ENCODE measurements at places on chromosomes 3 and 15. TPM values are rescaled to one million over a fixed set of nuclear protein-coding genes. Genes with fewer than 3 reads are reported as not detected.

C3orf70 gene
- 0.78 TPM for polyA plus RNA-seq

ITIH4 gene
- 40.8 TPM for polyA plus RNA-seq

UROC1 gene
- 0.07 TPM for polyA plus RNA-seq

ASB14 gene
- polyA plus RNA-seq: not detected

CLDN16 gene
- 1.3 TPM for polyA plus RNA-seq

GRCh38 chr3:36648241-36649034 lies 115.9 kb downstream of the DCLK3 start:
- H3K36me3 ChIP-seq: no peaks in the 10 kb centered on the region
- no peak overlapping the region for H3K27ac ChIP-seq
- no peaks in the 10 kb centered on the region for H3K4me1 ChIP-seq
- no peak for DNase-seq

- no peaks in the 10 kb centered on the region for H3K4me1 ChIP-seq
- H3K27me3 ChIP-seq: no peaks in the 10 kb centered on the region
- no peak for DNase-seq
- H3K27ac ChIP-seq: no peak overlapping the region
Measured at GRCh38 chr3:76664816-76665215, 375.1 kb upstream of the ROBO2 start.

GRCh38 chr3:65033576-65033975 lies 345.8 kb upstream of the ADAMTS9 start:
- no peak overlapping the region for H3K27ac ChIP-seq
- H3K36me3 ChIP-seq: no peaks in the 10 kb centered on the region
- H3K27me3 ChIP-seq: no peaks in the 10 kb centered on the region
- no peak overlapping the region for H3K4me3 ChIP-seq
- no peaks in the 10 kb centered on the region for H3K4me1 ChIP-seq
- DNase-seq: no peak

DNA sequence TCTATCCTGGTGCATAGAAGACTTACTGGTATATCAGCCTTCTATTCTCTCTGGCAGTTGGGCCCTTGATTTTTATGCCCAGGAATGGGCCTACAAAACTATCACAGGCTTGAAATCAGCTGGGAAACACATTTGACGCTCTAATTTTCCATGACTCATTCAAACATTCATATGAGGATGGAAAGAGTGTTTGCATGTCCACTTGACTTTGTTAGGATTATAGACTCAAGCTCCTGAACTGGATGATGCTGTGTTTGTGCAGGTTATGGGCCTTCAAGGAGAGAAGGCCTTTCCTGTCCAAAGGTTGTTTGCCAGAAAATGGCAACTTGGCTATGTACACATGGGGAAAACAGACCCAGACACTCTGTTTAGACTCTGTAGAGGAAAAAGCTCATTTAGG lies 219.9 kb downstream of the GAP43 start:
- no peak overlapping the region for H3K4me3 ChIP-seq
- H3K36me3 ChIP-seq: no peaks in the 10 kb centered on the region
- H3K27ac ChIP-seq: no peak overlapping the region
- H3K4me1 ChIP-seq: no peaks in the 10 kb centered on the region

GRCh38 chr3:104846270-104846669 lies 520.4 kb upstream of the ALCAM start:
- no peak overlapping the region for H3K4me3 ChIP-seq
- no peaks in the 10 kb centered on the region for H3K36me3 ChIP-seq
- H3K27me3 ChIP-seq: no peaks in the 10 kb centered on the region
- no peak for DNase-seq

DNA sequence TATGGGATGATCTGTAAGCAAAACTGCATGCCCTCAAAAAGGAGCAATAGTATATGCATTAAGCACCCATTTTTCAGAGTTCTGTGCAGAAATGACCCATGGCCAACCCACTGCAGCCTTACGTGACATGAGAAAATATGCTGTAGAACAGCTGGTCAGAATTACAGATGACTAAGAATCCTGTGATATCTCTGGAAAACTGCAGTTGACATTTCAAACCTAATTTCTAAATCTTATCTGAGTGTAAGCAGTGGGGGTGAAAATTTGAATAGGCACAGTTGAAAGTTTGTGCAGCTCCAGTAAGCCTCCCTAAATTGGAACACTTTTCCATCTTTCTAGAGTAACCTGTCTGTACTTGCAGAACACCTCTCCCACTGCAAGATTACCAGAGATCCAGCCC lies 28.7 kb upstream of the COL6A6 start:
- H3K4me3 ChIP-seq: no peak overlapping the region
- no peaks in the 10 kb centered on the region for H3K4me1 ChIP-seq
- H3K36me3 ChIP-seq: no peaks in the 10 kb centered on the region
- no peaks in the 10 kb centered on the region for H3K27me3 ChIP-seq
- DNase-seq: no peak

DNA sequence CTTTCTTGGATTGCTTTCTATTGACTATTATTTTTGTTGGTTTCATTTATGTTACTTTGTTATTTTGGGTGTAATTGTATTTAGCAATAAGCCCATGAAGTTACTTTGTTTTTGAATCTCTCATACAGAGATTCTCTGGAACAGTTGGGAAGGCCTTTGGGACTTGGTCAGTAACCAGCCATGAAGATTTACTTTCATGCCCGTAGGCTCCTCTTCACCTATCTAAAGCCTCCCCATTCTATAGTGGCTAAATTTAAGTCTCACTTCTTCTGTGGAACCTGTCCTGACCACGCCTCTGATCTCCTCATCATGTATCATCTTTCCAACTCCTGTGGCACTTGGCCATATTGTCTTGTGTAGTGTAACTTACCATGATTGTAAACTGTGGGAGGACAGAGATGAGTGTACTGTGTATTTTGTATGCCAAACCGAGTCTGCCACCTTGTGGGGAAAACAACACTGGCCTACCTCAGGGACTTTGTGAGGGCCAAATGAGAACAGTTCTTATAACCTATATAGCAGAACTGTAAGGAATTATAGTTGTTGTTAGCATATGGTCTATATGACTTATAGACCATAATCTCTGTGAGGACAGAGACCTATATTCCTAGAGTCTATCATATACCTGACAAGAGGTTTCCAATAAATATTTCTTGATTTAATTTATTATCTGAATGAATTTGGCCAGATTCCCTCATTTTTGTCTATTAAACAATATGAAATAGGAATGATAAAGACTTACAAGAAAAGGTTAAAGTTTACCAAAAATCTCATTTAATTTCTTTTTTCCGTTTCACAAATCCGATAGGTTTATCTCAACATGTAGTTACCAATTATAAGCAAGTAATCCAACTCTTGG lies 75.0 kb downstream of the STARD9 start:
- no peak overlapping the region for H3K4me3 ChIP-seq
- no peak overlapping the region for H3K27ac ChIP-seq
- peak; percentile 82 for DNase-seq
- no peaks in the 10 kb centered on the region for H3K36me3 ChIP-seq
- H3K4me1 ChIP-seq: no peaks in the 10 kb centered on the region

GRCh38 chr15:68188647-68189046 lies 16.5 kb downstream of the CALML4 start:
- H3K36me3 ChIP-seq: peaks cover 40% of the 10 kb centered on the region
- H3K27ac ChIP-seq: no peak overlapping the region
- H3K27me3 ChIP-seq: no peaks in the 10 kb centered on the region
- no peak for DNase-seq
- no peak overlapping the region for H3K4me3 ChIP-seq

Data from thymus (tissue), 14 donors.